ENCODE measurements at places on chromosomes 4 and X.
A peak's percentile ranks its signal among the peaks of the same experiment; 100 is the strongest.

DNA sequence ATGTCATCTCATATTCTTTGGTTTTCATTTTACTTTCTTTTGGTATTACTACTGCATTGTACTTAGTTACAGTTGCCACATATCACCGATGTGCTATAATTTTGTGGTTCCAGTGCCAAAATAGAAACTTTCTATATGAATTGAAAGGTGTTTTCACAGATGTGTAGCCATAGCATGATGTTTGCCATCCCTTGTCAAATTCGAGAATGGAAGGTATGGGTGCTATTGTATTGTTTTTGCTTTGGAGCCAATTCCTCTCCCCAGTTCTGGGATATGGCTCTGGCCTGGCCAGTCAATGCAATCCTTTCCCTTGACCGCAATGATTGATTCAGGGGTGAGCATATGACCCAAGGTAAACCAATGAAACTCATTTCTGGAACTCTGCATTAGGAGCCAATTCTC, 86.2 kb upstream of the RPS6KA3 start:
- DNase-seq, result no peak

GRCh38 chr4:78528327-78528726, 23.2 kb upstream of the ANXA3 start:
- no peak for DNase-seq

DNA sequence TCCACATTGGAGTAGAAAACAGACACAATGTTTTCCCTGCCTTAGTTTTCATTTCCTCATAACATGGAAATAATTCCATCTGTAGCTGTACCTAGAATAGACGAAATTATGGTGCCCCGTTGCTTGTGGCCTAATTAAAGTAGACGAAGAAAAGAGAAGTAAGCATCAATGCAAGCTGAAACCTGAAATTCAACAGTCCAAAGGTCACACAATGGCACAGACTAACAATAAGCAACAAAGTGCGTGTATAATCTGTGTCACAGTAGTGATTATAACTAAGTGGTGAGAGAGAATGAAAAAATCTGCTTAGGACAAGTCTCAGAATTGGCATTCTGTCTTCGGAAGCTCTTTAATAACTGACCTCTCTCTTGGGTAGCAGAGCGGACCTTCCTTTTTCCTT, 24.3 kb downstream of the MAGEB17 start:
- DNase-seq, result no peak

GRCh38 chr4:124940387-124940786, 227.9 kb upstream of the ANKRD50 start:
- DNase-seq, result no peak

GRCh38 chr4:79472036-79472435, 64.0 kb upstream of the GK2 start:
- no peak for DNase-seq

DNA sequence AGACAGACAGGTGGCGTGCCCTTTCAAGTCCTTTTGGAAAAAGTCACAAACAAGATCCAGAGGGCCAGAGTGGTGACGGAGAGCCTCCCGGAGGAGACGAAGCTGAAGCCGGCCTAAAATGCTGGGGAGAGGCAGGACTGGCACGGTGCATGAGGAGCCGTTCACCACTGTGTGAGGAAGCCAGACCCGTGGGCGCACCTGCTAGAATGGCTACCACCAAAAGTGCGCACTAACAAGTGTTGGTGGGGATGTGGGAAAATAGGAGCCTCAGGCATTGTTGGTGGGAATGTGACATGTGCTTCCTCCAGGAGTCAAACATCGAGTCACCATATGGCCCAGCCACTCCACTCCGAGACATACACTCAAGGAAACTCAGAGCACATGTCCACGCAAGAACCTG, 67.4 kb upstream of the HELT start:
- no peak for DNase-seq

DNA sequence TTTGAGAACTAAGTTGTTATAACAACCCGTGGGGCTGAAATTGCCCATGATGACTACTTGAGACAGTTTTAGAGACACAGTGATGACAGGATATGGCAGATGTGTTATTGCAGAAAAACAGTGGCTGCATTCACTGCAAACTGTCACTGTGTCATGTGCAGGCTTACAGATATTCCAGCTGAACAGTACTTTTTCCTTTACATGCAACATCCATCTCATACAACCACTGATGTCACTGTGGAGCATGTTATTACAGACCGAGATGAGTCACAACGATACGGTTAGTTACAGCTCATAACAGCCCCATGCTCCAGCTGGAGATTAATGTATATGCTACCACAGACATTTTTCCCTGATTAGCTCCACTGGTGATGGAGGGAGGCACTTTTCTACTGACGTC, 207.4 kb downstream of the TMA16 start:
- no peak for DNase-seq

DNA sequence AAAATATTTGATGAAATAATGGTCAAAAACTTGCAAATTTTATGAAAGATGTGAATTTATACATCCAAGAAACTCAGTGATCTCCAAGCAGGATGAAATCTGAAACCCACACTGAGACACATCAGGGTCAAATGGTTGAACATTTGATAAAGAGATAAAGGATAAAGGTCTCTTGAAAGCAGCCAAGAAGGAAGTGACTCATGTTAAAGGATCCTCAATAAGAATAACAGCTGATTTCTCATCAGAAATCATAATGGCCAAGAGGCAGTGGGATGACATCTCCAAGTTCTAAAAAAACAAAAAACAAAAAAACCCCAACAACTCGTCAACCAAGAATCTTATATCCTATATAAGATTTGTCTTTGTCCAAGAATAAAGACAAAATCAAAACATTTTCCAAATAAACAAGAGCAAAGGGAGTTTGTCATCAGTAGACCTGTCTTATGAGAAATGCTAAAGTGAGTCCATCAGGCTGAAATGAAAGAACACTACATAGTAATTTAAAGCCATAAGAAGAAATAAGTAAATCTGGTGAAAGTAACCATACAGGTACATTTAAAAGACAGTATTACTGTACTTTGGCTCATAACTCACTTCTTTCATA, 121.7 kb downstream of the PDS5A start:
- DNase-seq, result no peak

DNA sequence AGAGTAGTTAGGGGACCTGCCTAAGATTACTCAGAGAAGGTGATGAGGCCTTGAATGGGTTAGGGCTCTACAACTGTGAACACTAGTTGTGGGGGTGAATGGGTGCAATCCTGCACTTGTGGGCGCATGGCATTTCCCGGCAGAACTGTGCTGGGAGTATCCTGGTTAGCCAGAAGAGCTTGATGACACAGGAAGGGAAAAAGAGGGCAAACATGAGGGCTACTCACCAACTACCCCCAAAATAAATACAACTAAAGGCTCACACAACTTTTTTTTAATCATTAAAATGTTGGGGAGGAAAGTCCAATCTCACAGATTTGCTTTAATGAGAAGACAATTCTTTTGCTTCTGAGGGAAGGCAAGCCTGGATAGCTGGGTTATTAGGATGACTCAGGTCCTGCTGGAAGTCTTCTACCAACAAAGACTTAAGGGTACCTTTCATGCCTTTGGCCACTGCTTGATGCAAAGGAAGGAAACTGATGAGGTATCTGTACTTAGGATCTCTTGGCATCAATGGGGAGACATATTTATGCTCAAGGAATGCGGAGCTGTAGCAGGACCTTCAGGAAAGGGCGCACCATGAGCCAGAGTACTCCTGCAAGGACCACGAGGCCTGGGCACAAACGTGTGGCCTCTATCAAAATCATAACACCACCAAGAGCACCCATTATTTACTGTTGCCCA, 2.6 kb downstream of the PHKA2 start:
- no peak for DNase-seq

DNA sequence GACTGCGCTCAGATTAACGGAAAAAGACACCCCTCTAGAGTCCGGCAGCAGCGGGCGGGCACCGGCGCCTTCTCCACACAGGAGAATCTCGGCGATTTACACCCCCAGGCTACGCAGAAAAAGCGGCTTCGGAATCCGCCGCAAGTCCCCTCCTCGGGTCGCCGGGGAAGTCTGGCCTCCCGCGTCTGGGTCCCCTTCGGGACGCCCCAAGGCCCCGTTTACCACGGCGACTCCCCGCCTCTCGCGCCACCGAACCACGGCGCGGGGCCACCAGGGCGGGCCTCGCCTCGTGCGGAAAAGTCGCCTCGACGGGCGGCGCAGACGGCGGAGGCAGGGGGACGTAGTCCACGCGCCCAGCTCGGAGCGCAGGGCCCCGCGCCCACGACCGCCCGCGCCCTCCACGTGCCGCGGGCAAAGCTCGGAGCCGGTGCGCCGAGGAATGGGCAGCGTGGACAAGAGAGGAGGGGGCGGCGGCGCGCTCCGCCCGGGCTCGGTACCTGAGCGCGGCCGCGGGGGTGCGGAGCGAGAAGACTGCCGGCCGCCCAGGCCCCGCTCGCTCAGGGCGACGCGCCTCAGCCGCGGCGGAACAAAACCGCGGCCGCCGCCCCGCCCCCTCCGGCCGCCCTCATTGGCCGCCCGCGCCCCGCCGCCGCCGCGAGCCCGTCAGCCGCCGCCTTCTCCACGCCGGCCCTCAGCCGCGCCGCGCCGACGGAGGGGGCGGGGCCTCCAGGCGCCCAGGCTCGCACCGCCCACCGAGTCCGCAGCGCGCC, at the start of gene FAM53A:
Gene FAM53A (minus strand): TSS at position 578 of the 770 bp plus-strand sequence. CDS start 15,572 bp downstream, outside the sequence.
- peak; percentile 90 for DNase-seq

- DNase-seq, result no peak
Observed at GRCh38 chrX:151516538-151517187, 46.8 kb upstream of the PASD1 start.

DNA sequence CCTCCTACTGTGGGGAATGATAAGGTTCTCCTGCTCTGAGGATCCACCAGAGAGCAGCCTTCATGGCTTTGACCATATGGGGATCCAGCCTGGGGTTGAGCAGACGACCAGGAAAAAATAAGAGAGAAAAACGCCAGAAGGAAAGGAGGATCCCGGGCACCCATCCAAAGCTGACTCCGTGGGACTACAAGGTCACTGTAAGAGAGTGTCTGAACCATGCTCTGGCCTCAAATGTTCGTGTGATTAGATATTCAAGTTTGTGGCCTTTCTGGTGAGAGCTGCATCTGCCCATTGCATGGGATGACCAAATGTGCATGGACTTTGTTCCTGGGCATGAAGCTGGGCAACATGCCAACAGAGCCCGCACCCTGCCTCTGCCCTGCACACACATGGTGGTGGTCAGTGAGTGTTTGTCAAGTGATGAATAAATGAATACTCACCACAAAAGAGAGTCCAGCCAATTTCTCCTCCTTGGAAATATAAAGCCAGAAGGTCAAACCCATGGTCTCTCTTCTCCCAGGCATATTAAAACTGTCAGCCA, 346.0 kb upstream of the GATB start:
- no peak for DNase-seq

- DNase-seq, result no peak
Observed at GRCh38 chrX:29903360-29903759, 312.0 kb upstream of the MAGEB2 start.

DNA sequence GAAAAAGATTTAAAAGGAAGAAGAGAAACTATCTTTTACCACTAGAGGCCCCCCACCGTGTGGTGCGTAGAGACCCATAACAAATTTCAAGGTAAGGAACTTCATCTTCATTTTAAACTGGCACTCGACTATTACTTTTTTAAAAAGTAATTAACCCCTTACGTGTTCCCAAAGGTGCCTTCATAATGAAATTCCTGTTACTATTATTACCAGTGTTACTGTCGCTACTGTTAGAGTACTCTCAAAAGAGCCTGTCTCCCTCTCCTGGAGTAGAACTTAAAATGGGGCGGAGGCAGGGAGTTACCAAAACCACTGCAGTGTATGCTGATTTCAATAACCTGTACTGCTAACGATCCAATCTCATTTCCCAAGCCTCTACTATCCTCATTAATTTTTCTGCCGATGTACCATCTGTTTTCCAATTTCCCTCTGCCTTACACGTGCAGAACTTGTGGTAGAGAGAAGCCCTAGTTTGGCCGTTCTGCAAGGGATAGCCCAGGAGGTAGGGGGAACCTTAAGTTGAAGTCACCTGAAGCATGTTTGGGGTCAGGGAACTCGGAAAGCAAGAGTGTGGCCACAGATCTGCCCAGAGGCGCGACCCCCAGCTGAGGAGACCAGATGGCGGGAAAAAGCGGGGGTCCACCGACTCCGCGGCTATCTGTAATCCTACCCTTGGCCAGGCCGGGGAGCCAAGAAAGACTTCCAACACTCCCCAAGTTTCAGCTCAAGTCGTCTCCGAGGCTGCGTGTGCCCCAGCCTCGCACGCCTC, 720 bp upstream of the STK26 start:
- no peak for DNase-seq

DNA sequence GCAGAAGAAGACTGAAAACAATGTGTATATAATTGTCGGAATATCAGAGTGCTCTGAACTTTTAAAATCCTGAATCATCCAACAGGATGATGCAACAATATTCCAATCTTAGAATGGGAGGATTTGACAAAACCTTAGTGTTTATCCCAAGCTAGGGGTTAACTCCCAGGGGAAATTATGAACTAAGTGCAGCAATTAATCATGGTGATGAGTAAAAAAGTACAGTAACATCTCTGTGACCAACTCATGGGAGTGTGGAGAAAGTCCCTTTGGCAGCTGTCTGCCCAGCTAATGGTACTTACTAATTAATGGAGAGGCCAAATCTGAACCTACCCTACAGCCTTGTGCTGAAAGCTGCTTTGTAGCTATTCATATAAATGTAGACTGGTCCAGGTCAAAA, 257.6 kb upstream of the DDX53 start:
- no peak for DNase-seq

DNA sequence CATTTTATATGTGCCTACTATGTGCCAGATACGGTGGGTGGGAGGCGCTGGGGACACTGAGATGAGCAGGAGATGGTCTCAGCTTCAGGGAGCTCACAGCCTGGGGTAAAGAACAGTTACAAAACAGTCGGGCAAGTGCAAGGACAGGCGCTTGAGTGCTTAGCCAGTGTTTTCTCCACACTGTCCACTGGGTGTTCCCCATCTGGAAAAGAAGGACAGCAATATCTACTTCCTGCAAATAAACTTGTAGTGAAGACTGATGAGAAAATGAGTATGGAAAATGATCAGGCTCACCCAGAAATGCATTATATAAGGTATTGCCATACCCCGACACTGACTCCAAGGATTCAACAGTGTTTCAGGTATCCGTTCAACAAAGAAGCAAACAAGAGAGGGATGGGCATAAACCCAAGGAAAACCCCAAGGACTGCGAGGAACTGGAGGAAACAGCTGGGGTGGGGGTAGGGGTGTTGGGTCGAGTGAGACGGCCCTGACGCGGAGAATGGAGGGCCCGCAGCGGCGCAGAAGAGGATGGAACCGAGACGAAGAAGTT, 835 bp downstream of the TMEM185A start:
- no peak for DNase-seq

DNA sequence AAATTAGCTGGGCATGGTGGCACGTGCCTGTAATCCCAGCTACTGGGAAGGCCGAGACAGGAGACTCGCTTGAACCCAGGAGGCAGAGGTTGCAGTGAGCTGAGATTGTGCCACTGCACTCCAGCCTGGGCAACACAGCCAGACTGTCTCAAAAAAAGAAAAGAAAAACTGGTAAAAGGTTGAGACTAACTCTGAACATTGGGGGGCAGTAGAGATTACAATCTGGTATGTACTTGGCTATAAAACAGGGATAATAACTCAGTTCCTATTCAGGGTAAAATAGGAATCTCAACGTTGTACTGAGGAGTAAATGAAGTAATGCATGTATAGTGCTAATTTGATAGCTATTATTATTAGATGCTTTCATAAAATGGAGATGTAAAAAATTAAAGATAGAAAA, 12.5 kb upstream of the KLF8 start:
- no peak for DNase-seq

- no peak for DNase-seq
Observed at GRCh38 chr4:82865592-82865991, 25.4 kb downstream of the SEC31A start.

Data from stimulated activated CD8-positive, alpha-beta memory T cell treated with anti-CD3 and anti-CD28 coated beads, Interleukin-7, amount 100 ng/mL, for 48 hours (primary cell).